ENCODE measurements at places on chromosomes 5 and 9.

DNA sequence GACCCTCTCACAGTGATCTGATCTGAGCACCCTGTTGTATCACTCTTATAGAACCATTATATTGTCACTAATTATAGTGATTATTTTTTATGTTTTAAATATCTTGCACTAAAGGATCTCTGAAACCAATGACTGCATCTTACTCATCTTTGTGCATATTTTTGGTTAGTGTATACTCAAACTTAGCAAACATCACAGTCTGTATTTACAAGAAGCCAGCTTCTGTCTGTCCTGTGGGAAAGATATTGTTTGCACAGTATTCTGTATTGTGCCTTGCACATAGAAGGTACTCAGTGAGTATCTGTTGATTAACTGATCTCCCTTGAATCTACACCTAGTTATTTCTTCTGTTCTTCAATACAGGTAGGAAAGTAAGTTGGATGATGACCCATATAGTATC, 131.5 kb downstream of the PAM start:
- no peak for DNase-seq

DNA sequence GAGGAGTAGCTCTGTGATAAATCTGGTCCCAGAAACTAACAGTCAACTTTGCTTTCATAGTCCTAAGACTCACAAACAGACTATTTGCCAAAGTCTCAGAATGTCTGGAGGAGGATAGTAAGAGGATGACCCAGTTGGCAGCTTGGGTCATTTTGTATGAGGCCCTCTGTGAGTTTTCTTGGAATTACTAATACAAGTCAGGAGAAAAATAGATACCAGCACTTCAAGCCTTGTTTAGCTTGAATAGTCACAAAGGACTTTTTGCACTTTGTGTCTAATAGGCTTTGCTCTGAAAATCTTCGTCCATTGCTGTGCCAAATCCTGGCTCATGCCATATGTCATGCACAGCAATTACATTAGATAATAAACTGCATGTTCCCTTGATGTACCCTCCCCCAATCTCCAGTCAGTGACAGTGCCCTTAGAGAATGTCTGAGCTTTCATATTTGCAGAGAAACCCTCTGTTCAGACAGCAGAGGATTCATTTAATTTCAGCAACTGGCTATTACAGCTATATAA, 612.8 kb downstream of the CSNK1G3 start:
- no peak for DNase-seq

DNA sequence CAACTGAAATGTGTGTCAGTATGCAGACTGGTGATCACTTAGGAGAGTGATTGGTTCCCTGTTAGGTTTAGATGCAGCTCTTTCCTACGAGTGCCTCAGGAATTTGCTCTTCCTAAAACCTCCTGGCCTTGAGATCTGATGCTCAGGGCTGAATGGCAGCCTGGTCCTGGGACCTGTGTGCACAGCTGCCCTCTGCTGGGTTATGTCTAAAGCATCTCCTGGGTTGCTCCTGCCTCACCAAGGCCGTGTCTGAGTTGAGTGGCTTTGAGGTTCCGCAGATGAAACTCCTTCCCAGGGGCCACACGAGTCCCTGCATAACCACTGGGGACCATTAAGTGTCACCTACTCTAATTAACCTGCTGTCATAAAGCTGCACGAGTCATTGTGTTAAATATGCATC, 59.5 kb downstream of the MVB12B start:
- DNase-seq, result no peak

GRCh38 chr5:15669826-15670225, 169.8 kb downstream of the FBXL7 start:
- DNase-seq, result no peak

- no peak for DNase-seq
Measured at GRCh38 chr5:39466846-39467245, 42.1 kb upstream of the DAB2 start.

DNA sequence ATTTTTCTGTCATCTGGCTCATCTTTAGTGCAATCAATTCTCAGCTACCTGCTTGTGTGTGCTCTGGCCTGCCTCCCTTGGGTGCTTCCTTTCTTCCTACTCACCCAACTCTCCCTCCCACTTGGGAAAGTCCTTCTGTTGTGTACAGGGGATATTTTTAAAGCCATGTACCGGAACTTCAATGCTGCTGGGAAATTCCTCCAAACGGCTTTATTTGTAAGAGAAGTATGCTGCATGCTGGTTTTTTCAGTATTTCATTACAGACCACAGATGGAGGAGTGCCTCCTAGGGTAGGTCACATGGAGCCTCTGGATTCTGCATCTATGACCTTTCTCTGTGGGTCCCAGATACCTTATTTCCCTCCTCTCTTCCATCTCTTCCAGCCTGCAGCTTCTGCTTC, 5.4 kb upstream of the HMHB1 start:
- DNase-seq, result peak; percentile 70

- DNase-seq, result no peak
Measured at GRCh38 chr9:124507880-124508423, 753 bp upstream of the NR5A1 start.

GRCh38 chr9:132411091-132411508, 1.1 kb downstream of the CFAP77 start:
- DNase-seq, result peak; percentile 32

DNA sequence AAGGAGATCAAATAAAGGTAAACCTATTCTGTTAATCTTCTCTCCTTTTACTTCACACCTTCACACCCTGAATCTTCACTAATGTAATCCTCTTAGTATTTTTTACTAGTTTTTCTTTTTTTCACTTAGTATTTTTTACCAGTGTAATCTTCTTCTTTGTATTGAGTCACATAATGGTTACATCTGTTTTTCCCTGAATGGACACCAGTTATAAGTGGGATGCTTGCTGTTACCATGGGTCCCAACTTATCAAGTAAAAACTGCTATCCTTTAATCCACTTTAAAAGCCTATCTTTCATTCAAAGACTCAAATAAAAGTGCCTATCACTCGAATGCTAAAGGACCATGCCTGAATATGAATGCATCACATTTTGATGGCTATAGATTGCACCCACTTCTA, 15.1 kb downstream of the ZFAND5 start:
- no peak for DNase-seq

DNA sequence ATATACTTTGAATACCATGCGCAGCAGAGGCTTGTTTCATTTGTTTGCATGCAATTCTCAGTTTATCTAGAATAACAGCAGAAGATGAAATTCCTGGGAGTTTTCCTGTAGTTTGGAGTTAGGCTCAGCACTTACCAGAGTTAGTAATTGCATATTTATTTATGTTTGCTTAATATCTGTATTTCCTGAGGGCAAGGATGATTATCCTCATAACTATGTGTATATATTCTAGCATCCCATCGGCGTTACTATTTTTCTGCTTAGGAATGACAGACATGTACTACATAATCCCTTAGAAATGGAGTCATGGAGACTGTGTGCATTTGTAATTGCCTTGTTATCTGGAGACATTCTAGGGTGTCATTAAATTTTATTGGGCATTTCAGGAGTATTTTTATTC, 1184.8 kb downstream of the DTWD2 start:
- DNase-seq, result no peak

DNA sequence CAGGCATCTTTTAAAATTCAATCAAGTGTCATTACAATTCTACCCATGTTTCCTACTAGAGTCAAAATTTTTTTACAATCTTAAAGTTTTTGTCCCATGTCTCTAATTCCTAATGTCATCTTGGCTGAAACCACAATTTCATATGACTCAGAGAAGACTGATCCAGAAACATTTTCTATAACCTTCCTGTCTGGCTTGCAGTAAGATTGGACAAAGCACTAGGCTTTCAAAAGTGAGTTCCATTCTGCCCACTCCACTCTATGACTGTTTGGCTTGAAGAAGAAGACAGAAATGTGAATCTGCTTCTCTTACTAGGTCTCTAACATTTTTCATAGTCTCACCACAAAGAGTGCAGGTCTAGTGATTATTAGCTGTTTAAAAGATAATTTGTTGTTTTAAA, 88.8 kb downstream of the NR3C1 start:
- DNase-seq, result no peak

- no peak for DNase-seq
Measured at GRCh38 chr9:72220589-72220988, 71.3 kb downstream of the GDA start.

GRCh38 chr5:142641711-142642110, 44.2 kb downstream of the FGF1 start:
- no peak for DNase-seq

DNA sequence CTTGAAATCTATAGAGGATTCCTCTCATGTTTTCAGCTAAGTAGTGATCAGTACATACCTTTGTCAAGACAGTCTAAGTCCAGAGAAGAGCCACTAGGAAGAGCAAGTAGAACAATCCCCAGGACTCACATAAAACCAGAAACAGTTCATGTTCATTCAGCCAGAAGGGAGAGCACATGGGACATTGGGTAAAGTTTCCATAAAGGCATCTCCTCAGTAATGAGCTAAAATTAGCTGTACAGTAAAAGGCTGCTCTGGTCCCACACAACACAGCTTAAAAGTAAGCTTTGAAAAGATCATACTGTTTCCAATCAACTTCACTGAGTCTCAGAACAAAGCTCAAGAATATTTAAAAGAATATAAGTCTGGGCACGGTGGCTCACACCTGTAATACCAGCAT, 32.4 kb downstream of the HOMER1 start:
- DNase-seq, result no peak

GRCh38 chr5:1033606-1034420, 25.2 kb downstream of the NKD2 start:
- DNase-seq, result no peak

DNA sequence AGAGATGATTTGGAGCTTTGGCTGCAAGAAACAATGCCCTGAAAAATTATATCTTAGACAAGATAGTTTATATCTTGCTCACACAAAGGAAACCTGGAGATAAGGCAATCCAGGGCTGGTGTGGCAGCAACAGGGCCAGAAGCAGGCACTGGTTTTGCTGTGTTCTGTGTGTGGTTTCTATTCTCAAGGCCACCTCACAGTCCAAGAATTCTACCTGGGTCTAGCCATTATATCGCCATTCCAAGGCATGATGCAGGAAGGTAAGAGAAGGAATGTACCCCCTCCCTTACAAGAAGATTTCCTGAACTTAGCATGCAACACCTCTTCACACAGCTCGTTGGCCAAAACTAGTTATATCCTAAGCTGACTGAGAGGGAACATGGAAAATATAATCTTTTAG, 74.5 kb upstream of the MEGF10 start:
- DNase-seq, result no peak

DNA sequence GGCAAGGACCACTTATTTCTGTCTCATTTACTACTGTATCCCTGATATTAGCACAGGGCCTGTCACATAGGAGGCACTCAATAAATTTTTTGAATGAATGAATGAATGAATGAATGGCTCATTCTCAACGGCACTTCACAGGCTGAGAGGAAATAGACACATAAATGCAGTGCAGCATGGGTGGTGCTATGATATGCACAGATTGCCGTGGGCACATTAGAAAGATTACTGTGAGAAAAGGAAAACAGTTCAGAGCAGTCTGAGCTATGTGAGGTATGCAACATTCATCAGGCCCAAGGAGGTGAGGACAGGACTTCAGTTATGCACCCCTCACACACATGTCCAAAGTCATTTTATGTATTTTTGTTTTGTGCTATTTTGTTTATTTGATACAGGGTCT, 6.4 kb upstream of the NOL6 start:
- DNase-seq, result no peak

- DNase-seq, result no peak
Measured at GRCh38 chr5:1749346-1750124, 50.1 kb downstream of the MRPL36 start.

DNA sequence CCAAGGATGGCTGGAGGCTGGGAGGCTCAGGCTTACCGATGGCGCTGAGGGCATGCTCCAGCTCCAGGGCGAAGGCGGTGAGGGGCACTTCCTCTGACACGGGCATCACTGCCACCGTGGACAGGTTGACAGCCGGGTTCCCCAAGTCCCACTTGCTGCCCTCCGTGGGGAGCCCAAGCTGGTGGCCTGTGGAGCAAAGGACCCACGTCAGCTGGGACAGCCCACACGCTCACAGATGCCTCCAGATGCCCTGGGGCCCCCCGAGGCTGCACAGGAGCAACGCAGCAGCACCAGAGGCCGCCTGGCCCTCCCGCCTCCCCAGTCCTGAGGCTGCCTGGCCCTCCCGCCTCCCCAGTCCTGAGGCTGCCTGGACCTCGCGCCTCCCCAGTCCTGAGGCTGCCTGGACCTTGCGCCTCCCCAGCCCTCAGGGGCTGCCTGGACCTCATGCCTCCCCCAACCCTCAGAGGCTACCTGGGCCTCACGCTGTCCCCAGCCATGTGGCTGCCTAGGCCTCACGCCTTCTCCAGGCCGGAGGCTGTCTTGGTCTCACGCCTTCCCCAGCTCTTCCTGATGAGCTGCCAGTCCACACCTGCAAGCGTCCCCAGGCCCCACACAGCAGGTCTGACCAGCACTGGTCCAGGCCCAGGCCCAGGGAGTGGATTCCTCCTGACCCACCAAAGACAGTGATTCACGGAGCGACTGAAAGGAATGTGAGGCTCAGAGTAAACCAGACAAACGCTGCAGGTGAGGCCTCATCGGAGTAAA, 25.6 kb upstream of the NSMF start:
- no peak for DNase-seq

DNA sequence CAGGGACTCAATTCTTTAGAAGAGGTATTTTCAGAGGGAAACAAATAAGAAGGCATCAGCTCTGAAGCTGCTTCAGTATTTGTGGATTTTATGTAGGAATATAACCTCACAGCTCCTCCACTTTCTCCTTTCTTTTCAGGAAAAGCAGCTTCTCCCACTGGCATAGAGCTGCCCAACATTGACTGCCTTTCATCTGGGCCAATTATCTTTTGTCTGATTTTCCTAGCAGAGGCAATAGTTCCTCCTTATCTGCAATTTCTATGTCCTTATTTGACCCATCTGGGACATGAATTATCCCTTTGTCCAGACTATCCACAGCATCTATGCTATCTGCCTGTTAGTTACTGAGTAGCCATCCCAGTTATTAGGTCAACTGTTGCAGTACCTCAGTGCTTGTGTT, 1671.2 kb upstream of the ACO1 start:
- DNase-seq, result no peak

DNA sequence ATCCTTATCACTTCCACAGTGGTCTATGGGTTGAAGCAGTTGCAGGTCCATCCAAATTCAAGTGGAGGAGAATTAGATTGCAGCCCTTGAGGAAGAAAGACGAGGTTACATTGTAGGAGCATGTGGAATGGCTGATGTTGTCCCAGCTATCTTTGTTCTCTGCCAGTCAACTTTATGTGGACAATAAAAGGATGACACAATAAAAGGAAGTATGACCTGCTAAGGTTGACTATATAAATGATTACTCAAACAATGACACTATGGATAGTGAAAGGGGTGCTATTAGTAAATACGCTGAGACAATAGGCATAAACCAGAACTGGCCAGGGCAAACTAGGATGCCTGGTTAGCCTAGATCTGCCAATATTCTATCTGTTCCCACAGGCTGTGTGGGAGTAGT, 12.8 kb upstream of the ZNF618 start:
- no peak for DNase-seq

GRCh38 chr5:113446358-113446927, 11.7 kb upstream of the TSSK1B start:
- DNase-seq, result no peak

- DNase-seq, result no peak
Measured at GRCh38 chr5:170246126-170246870, 13.5 kb downstream of the C5orf58 start.
